ENCODE measurements at places on chromosomes 5 and 9.

GRCh38 chr9:117073539-117074341 lies 341.1 kb downstream of the ASTN2 start:
- no peak for DNase-seq

- DNase-seq = no peak
These were observed 697.3 kb downstream of the TLR4 start for GRCh38 chr9:118401546-118401945.

- no peak for DNase-seq
These were observed 78.3 kb downstream of the DMAC1 start for GRCh38 chr9:7721291-7721690.

DNA sequence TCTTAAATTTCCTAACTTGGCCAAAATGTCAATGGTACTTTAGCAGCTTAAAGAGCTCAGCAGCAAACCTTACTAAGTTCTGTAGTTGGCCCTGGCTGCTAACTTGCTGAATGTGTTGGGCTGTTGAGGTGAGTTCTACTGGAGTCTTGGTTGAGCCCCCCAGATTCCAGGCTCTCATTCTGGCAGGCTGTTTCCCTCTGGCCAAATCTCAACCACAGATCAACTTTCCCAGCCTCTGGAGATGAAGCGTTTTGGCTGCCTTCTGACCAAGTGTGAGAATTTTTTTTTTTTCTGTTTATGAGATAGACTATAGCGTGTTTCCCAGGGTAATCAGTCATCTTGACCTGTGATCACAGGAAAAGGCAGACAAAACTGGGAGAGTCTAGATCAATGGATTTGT lies 343.7 kb downstream of the EBF1 start:
- no peak for DNase-seq

DNA sequence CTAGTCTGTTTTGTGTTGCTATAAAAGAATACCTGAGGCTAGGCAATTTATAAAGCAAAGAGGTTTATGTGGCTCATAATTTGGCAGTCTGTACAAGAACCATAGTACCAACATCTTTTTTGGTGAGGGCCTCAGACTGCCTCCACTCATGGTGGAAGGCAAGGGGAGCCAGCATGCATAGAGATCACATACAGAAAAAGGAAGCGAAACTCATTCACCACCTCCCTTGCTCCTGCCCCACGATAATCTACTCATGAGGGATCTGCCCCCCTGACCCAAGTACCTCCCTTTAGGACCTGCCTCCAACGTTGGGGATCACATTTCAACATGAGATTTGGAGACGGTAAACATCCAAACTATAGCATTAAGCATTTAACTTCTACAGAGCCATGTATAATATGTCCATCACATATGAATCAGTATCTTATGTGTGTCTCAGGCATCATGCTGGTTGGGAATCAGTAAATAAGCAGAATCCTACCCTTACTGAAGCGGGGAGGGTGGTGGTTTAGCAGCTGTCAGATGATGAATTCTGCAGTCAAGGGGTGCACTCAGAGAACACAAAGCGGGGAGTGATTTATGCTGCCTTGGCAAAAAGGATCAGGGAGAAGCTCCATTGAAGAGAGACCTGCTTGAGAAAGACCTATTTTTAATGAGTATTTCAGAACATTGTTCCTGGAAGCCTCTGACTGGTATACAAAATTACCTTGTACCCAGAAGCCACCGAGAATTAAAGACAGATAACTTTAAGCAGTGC lies 34.8 kb downstream of the HMGXB3 start:
- no peak for DNase-seq

GRCh38 chr5:72282878-72283277 lies 37.2 kb downstream of the MRPS27 start:
- no peak for DNase-seq

- DNase-seq = no peak
These were observed 38.0 kb upstream of the ADAM19 start for GRCh38 chr5:157613385-157614245.
